Neural crest cell (in vitro differentiated cells): ENCODE measurements at places on chromosomes 13 and 19.
A peak's percentile ranks its signal among the peaks of the same experiment; 100 is the strongest.

GRCh38 chr13:86825410-86825809, 845.8 kb upstream of the SLITRK5 start:
- no peak for DNase-seq

DNA sequence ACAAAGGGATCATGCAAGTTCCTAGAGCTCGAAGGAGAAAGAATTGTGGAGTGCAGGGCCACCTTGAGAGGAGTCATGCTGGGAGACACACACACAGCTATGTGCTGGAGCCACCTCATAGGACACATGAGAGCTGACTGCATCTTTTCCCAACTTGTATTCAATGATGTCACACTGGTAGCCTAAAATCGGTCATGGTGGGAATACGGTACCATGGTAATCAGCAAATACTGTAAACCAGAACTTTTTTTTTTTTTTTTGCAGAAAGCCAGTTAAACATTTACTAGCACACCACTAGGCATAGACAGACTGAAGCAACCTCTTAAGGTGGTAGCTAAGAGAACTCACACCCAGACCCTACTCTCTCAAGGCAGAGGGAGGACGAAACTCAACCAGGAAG, 47.0 kb upstream of the INTS6 start:
- no peak for DNase-seq

DNA sequence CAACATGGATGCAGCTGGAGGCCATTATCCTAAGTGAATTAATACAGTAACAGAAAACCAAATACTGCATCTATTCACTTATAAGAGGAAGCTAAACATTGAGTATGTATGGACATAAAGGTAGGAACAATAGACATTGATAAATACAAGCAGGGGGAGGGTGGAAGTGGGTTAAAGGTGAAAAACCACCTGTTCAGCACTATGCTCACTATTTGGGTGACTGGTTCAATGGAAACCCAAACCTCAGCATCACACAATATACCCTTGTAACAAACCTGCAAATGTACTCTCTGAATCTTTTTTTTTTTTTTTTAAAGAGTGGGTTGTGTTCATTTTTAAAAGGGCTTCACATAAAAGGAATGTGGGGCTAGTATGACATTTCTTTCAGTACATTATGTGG, 26.9 kb upstream of the CPB2 start:
- no peak for DNase-seq

GRCh38 chr13:42038661-42039456, 9.6 kb upstream of the DGKH start:
- DNase-seq = no peak

DNA sequence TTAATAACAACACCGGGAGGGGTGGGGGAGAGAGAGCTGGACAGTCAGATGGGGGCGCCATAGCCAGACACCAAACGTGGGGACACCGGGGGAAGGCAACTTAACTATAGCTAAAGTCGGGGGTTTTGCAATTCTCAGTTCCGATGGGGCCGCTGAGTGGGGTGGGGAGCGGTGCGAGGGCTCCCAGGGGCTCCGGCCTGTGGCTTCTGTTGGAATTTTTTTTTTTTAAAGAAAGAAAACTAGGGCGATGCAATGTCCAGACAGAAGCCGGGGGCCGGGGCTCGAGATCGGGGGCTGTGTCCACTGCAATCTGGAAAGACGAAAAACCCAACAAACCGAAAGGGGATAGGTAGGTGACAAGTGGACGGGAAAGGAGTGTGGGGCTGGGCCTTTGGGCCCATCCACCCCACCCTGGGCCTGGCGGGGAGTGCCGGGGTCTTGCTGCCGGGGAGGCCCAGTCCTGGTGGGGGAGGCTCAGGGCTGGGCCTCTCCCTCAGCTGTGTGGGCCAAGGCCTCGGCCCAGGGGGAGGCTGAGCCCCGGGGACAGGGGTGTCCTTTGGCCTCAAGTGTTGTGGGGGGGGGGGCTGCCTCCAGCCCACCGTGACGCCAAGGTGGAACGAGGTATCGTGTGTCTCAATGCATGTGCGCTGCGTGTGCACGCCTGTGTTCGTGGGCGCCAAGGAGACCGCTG, 17.3 kb downstream of the PRKCSH start:
- no peak for DNase-seq

- no peak for DNase-seq
These were observed 200 bp downstream of the MLLT1 start for GRCh38 chr19:6279620-6279930.

DNA sequence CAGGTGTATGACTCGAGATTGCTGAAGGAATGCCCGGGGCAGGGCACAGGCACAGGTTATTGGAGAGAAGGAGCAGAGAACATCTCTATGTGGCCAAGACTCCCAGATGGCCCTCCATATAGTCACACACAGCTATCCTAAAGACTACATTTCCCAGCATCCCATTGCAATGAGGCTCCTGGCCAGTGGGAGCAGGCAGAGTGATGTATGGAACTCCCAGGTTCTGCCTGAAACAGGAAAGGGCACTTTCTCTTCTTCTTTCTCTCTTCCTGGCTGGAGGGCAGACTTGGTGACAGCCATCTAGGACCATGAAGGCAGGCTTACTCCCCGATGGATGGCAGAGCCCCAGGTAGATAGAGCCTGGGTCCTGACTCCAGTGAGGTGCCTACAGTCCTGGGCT, 13.5 kb downstream of the PPP1R13L start:
- DNase-seq = no peak

DNA sequence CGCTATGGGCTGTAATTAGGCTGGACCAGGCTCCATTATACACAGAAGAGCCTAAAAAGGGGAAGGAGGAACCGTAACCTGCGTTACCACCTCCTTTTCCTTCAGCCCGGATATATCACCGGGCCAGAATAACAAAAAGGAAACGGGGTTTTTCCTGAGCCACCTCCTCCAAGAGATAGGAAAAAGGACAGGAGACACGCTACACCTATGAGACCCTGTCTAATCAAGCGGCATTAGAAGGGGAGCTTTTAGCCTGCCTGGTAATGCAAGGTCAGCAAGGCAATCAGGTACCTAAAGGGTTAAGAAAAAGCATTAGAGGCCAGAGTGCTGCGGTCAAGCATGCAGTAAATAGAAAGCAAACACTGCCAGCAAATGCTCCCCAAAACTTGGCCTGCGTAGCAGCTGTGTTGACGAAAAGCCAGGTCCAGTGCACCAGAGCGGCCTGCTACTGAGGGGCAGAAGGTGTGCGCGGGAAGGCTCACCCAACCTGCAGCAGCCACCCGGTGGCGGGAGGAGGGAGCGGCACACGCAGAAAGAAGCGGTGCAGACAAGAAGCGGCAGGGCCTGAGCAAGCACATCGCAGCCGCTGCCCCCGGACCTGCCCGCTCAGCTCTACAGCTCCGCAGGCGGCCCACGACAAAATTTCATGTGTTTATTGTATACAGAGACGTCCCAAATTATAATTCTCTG, 1466.1 kb downstream of the UQCRFS1 start:
- peak; percentile 5 for DNase-seq

- DNase-seq = no peak
These were observed 397.7 kb downstream of the TDRD3 start for GRCh38 chr13:60794751-60795150.

DNA sequence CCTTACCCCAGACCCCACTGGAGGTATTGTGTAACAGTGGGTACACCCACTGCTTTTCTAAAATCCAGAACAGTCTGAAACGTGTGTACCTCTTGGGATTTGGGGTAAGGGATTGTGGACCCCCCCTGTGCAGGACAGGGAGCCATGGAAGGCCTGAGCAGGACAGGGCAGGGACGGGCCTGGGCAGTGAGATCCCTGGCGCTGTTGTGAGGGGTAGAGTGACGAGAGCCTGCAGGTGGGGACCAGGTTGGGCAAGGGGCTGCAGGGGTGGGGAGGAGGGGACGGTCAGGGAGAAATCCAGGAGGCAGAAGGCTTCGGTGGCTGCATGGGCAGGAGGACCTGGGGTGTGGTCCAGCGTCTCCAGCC, 28.6 kb downstream of the CNFN start:
- no peak for DNase-seq

GRCh38 chr13:98108341-98108740, 34.6 kb upstream of the FARP1 start:
- DNase-seq = no peak

DNA sequence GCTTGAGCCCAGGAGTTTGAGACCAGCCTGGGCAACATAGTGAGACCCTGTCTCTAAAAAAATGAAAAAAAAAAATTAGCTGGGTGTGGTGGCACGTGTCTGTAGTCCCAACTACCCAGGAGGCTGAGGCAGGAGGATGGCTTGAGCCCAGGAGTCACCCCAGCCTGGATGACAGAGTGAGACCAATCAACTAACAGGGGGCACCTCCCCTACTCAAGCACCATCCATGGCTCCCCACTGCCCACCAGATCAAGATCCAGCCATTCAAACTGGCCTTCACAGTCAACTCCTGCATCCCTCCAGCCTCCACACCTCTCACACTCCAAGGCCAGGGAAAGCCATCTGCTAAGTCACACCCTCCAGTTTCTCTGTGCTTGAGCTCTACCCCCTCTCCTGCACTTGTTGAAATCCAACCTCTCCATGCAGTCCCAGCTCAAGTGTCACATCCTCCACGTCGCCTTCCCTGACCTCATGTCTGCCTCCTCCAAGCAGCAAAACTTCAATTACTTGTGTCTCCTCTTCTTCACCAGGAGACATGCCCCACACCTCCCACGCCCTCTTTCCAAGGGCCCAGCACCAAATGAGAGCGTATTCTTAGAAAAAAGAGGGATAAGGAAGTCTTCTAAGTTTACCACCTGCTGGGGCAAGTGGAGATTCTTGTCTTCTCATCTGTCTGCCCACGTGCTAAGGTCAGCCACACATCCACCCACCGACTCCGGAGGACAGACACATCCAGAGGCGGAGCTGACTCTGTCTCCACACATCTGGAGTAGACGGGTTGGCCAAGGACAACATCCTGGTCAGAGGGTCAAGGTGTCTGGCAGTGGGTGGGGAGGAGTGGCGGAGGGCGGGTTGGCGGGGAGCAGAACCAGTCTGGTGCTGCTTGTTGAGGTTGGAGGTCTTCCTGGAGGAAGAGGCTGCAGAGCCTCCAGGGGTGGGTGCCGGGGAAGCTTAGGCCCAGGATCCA, 974 bp upstream of the CYP4F22 start:
- no peak for DNase-seq

DNA sequence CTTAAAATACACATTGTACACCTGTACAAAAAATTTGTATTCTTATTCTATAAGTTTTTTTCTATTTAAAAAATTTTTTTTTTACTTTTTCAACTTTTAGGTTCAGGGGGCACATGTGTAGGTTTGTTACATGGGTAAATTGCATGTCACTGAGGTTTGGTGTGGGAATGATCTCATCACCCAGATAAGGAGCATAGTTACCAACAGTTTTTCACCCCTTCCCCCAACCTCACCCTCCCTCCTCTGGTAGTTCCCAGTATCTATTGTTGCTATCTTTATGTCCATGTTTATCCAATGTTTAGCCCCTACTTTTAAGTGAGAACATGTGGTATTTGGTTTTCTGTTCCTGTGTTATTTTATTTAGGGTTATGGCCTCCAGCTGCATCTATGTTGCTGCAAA, 89.9 kb downstream of the CDK8 start:
- no peak for DNase-seq

- DNase-seq = no peak
These were observed 596.5 kb upstream of the MIR17HG start for GRCh38 chr13:90751026-90751425.

- DNase-seq = no peak
These were observed 1.7 kb downstream of the NR2F6 start for GRCh38 chr19:17243830-17244617.

DNA sequence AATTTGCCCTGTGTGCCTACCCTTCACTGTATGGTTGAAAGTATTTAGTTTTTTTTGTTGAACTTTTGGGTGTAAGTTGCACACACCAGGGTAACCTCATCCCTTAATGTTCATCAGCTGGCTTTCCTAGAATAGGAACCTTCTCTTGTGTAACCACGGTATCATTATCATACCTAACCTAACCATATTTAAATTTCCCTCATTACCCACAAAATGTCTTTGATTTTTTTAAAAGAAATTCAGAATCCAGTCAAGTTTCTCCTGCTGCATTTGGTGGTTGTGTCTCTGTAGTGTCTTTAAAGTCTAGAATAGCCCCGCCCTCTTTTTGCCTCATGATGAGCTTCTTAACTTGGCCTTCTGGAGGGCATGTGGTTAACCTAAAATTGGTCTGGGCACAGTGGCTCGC, 80.3 kb downstream of the RYR1 start:
- no peak for DNase-seq

- DNase-seq = no peak
These were observed at the start of gene IGFLR1 for GRCh38 chr19:35742121-35742724. Gene IGFLR1 (minus strand): TSS chr19:35742452. CDS start chr19:35741180, 1,272 bp downstream.

DNA sequence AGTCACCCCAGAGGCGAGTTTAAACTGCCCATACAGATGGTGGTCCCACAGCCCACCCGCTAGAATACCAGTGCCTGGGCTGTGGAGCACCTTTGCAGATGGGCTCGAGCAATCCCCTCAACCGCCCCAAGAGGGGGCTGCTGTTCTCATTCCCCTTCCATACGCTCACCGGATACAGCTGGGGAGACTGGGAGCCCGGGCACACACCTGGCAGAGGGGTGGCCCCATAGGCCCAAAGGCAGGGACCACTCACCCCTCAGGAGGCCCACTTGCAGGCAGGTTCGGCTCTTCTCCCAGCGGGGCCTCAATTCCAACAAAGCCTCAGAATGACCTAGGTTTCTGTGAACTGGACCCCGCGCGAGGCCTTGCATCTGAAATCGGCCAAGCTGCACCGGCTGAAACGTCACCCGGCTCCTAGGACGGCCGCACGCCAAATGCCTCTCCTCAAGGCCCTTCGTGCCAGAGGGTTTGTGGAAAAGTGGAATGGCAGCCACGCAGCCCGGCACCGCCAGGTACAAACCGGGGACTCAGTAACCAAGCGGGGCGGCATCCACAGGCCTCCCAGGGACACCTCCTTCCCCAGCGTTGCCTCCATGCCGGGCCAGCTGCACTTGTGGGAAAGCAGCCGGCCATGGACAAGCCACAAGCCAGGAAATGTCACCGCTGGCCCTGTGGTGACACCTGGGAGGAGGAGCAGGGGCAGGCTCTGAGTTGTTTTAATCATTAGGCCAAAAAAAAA, 18.7 kb downstream of the MLLT1 start:
- DNase-seq = peak; percentile 41

- DNase-seq = peak; percentile 71
These were observed 198.4 kb downstream of the NDFIP2 start for GRCh38 chr13:79679334-79679733.

DNA sequence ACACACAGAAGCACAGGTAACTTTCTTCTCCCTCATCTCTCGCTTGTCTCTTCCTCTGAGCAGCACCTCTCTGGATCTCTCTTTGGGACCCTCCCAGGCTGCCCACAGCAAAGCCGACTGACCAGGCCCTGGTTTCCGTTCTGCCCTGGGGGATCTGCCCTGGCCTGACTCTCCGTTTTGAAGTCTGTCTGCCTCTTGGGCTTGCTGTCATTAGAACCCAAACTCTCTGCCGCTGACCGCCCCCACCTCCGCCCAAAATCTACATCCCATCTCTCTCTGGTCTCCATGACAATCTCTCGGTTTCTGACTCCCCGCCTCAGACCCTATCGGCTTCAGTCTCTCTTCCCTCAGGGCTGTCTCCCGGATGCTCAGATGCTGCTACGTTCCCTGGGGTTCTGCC, 6.9 kb downstream of the KCNC3 start:
- DNase-seq = no peak
